ENCODE measurements at places on chromosomes 3 and 15.

DNA sequence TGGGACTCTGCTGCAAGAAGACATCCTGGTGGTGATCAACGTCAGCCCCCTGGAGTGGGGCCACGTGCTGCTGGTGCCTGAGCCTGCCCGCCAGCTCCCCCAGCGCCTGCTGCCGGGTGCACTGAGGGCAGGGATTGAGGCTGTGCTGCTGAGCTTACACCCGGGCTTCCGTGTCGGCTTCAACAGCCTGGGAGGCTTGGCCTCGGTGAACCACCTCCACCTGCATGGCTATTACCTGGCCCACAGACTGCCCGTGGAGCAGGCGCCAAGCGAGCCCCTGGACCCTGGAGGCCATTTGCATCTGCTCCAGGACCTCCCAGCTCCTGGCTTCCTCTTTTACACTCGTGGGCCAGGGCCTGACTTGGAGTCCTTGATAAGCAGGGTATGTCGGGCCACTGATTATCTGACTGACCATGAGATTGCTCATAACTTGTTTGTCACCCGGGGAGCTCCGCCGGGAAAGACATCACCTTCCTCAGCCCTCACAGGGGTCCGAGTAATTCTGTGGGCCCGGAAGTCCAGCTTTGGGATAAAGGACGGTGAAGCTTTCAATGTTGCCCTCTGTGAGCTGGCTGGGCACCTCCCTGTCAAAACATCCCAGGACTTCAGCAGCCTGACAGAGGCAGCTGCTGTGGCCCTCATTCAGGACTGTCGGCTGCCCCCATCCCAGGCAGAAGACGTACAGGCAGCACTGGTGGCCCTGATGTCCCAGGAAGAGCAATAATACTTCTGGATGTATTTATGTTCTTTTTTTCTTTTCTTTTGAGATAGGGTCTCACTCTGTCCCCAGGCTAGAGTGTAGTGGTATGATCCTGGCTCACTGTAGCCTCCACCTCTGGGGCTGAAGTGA is 7.6 kb downstream of the GDPGP1 start:
- DNase-seq: no peak

DNA sequence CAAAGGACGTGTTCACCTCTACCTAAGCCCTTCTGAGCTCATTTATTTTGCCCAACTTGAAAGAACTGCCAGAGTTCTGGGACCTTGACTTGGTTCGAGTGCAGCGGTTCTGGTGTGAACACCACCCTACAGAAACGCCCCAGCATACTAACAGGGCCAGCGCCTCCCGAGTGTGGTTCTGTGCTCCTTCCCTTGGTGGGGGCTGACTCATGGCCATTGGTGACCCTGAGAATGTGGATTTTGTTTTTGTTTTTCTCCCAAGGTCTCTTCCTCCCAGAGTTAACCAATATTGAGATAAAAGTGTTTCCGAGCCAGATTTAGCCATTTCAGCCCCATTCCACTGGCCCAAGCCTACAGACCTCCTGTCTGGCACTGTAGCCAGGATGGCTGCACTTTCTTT is 27.9 kb downstream of the SEMA7A start:
- no peak for DNase-seq

- DNase-seq: no peak
Observed at GRCh38 chr3:123341-123740, 73.2 kb upstream of the CHL1 start.

DNA sequence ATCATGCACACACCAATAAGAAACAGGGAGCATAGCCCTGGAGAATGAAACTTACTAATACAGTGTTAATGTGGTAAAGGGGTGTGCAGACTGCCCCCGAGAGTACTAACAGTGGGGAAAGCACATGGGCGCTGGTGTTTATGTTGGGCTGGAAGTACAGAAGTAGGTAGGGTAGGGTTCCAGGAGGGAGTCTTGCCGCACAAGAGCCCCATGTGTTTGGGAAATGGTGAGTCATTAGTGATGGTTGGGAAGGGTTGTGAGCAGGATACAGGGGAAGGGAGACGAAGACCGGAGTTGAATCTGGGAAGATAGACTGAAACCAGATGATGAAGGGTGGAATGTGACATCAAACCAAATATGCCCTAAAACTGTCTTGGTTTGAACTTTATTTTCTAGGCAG is 117.1 kb downstream of the THSD4 start:
- no peak for DNase-seq

DNA sequence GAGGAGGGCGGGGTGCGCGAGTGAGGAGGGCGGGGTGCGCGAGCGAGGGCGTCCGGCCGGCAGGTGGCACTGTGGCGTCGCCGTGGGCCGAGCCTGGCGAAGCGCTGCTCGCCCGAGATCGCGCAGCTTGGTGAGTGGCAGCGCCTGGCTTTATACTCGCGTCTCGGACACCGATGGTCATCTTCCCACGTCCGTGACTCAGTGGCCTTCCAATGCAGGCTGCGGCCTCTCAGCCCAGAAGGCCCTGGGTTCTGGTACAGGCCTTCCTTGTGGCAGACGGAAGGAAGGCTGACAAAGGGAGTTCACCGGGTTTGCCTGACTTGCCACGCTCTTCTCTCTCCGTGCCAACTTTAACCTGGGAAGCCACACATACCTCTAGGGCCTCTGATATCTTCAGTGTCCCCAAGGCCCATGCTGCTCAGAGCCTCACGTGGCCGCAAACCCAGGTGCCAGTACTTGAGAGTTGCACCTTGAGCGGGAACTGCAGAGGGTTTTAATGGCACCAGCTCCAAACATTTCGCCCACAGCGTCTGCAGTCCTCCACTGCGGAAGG is 195.3 kb upstream of the LYSMD4 start:
- DNase-seq: peak; percentile 81

GRCh38 chr15:94584833-94585244 is 353.5 kb downstream of the MCTP2 start:
- DNase-seq: peak; percentile 69

DNA sequence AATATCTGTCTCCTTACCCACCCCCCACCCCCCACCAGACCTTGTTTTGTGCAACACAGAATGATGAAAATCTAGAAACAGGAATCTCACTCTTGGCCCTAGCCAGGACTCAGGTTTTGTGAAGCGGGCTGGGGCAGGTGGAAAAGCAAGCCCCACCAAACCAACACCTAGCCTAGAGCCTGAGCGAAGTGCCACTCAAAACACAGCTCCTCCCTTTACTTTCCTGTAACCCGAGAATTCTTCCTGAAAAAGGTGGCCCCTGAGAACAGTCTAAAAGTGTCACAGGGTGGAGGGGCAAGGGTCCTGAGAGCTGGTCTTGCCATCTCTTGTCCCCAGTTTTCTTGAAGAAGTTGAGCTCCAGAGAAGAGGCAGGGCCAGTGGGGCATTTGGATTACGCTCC is 17.4 kb upstream of the RPUSD3 start:
- DNase-seq: no peak

DNA sequence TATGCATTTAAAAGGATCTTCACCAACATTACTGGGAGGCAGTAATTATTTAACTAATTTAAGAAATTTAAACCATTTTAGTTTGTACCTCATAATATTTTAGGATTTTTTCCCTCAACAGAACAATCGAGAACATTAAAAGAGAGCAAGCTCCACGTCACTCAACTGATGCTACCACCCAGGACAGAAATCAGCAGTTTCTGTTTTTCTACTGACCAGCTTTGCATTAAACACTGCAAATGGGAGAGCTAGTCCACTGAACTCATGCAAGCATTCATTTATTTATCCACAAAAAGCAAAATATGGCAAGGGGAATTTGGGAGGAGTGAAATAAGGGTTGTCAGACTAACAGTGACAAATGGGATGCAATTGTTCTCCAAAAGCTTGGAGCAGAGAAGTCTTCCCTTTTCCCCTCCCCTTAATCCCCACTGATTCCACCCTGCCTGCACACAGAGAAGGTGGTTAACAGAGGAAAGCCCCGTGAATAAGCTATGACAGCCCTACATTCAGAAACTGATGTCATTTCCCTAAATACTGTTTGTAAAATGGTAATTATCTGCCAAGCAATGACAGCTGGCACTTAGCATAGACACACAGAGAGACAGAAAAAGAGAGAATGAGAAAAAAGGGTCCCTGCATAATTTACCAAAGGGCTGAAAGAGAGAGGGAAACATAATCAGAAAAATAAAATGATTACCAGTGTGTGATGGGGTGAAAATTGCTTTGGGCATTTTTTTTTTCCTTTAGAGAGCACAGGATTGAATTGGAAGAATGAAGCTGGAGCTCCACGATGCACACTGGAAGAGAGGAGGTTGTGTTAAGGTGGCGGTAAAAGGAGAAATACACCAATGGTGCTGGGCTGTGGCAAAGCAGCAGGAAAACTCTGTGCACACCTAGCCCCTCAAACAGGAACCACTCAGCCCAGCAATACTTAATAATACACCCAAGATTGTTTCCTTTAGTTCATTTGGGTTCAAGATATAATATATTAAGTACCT is 777.4 kb downstream of the TUSC7 start:
- no peak for DNase-seq

DNA sequence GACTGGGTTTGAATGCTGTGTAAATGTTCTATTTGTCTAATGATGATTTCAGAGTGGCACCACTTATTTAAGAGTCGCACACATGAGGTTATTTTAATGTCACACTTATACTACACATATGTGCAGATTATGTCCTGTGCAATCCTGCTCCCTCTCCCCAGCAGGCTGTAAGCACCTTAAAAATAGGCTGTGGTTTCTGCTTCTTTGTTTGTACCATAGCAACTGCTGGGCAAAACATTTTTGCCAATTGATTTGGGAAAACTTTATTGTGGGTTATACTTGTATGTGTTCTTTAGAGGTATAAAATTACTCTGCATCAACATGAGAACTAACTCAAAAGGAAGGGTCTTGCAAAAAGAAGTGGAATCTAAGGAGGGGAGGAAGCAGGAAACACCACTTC is 318.5 kb downstream of the NTRK3 start:
- no peak for DNase-seq

- no peak for DNase-seq
Observed at GRCh38 chr3:184334470-184335158, 2.8 kb upstream of the FAM131A start.

DNA sequence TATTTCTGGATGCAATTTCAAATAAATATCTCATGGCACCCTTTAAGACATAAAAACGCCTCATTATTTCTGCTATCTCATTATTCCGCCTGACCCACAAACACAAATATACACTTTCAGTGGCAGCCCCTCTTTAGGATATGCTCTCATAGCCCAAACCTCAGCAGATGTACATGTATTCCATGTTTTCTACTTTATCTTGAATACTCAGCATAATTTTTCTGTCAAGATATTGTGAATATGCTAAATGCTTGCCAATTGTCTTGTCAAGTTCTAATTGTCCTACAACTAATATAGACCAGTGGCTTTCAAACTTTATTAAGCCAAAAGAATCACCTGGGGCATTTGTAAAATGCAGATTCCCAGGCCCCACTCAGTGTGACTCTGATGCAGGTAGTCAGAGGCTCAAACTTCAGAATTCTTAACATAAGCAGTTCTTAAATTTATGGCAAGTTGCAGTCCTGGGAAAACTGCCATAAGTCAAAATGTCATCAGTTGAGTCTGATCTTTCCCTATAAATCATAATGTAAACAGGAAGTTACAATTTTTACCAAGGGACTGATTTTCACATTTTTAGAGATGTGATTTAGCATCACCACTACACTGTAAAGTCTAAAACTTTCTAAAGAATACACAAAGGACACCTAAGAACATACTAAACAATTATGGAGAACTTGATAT is 135.1 kb downstream of the TBL1XR1 start:
- no peak for DNase-seq

- DNase-seq: peak; percentile 89
Observed at GRCh38 chr15:90201130-90201943, at the start of gene SEMA4B. Gene SEMA4B, plus strand, starts transcription at chr15:90201330. Its CDS starts 249 bp downstream, at chr15:90201579.

DNA sequence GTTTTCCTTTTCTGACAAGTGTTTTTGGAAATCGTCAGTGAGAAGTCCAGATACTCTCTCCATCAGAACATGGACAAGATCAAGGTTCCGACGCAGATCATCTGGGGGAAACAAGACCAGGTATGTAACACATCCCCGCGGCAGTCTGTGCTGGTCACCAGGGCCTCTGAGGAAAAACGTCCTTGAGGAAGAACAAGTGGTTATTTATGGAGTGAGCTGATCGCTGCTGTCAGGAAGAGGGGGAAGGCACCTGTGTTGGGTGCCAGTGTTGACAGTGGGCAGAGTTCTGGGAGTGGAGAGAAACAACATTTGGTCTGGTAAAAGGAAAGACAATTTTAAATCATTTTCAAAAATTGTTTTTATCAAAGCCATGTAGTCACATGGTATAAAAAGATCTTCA is 20.7 kb upstream of the RPP14 start:
- no peak for DNase-seq

DNA sequence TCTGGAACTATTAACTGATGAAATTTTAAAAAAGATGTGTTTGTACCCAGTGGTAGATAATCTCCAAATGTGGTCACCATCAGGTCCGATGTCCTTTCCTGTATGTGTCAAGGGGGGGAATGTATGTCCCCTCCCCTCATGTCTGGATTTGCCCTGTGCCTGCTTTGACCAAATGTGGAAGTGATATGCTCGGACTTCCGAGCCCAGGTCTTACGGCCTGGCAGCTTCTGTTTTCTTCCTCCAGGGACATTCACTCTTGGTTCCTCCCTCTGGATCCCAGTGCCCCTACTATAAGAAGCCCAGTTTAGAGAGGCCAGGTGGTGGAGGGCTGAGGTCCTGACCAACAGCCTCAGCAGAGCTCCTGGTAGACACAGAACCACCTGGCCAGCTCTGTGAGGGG is 75.5 kb downstream of the CCR1 start:
- no peak for DNase-seq

- no peak for DNase-seq
Observed at GRCh38 chr3:61236556-61236955, 14.7 kb downstream of the FHIT start.

DNA sequence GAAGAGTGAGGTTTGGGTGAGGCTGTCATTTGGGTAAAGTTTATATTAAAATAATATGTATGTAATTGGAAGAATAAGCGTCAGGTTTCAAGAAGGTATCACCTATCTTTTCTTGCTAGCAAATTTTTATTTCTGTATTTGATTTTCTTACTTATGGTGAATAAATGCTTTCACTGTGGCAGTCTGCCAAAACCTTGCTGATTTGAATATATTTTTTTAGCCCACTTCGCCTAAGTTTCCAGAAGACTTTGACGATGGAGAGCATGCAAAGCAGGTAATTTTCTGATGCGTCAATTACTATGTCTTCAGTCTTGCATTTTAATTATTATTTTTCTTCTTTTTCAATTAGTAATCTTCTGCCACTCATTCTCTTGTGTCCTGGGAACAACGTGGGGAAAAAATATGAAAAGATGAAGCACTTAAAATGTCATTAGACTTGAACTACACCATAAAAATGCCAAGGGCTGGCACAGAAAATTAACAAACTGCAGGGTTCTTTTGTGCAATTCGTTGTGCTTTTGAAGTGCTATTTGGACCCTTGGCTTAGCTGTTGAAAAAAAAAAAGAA is 40.4 kb downstream of the SRP14 start:
- DNase-seq: no peak
